ENCODE measurements at places on chromosomes 3 and 15. TPM values are rescaled to one million over a fixed set of nuclear protein-coding genes. Genes with fewer than 3 reads are reported as not detected.

Gene REC114
- total RNA-seq: not detected

DNA sequence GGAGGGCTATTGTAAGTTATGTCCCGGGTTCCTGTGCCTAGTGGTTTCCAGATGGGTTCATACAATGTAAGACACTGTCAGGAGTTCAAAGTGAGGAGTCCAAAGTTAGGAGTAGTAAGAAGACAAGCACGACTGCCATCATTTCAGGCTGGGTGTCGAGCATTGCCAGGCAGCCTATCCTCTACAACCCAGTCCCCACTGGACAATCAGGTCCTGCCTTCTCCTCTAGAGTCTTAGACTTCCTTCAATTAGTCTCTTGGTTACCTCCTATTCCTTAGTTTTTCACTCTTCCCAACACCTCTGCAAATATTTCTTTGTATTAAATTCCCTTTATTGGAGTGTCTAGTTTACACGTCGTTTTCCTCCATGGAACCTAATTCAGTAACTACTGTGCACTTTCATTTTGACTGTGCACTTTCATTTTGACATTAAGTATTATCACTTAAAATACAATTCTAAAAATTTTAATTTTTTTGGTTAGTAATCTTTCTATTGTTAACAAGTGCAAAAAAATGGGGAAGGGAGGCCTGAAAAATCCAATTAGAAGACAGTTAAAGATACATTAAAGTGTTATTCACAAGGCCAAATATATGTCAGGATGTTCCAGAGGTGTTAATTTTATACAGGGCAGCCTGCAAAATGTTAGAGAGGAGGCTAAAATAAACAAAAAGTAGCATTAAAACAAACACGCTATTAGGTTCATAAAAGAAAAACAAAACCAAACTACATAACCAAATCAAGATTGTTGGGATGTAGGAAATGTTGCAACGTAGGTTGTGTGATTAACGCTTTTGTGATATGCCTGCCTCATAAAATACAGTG lies 155.3 kb downstream of the TBL1XR1 start:
- no peak for DNase-seq

GRCh38 chr15:52183562-52184173 lies 7.5 kb downstream of the GNB5 start:
- DNase-seq: peak; percentile 60

DNA sequence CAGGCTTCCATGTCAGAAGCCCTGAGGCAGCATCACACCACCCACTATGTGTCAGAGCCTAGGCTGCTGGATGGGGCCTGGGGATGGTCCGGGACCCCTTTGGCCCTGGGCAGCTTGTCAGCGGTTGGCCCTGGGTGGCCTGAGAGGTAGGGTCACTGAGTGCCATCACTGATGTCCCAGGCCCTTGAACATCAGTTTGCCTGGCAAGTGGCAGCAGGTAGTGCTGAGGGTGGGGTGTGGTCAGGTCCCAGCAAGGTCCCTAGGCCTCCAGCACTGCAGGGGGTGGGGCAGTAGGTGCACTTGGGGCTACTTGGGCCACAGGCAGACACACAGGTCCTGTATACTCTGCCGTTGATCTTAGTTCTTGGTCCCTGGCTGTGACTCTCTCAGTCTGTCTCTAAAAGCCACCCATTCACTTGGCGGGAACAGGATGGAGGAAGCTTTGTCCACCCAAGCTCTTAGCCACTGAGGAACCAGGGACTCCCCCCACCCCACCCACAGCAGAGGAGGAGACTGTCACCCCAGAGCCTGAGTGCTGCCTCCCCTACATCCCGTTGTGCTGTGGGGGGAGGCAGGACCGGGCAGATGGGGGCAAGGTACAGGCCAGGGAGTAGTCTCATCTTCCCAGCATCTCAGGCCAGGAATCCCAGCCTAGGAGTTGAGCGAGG lies 5.8 kb downstream of the GNAI2 start:
- no peak for DNase-seq

DNA sequence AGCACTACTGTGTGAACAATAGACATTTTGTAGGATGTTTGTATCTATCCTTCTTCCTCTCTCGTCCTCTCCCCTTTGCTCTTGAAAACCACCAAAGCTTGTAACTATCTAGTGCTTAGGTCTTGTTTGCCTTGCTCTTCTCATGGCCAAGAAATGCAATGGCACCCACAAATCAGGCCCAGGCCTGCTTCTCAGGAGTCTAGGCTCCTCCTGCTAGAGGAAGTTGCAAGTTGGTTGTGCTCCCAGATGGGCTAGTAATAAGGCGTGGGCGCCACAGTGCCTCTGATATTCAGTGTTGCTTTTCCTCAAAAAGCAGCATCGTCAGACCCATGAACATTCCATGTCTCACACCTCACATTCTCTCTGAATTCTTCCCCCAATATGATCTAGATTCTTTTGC lies 28.7 kb downstream of the ZNF385D start:
- no peak for DNase-seq

DNA sequence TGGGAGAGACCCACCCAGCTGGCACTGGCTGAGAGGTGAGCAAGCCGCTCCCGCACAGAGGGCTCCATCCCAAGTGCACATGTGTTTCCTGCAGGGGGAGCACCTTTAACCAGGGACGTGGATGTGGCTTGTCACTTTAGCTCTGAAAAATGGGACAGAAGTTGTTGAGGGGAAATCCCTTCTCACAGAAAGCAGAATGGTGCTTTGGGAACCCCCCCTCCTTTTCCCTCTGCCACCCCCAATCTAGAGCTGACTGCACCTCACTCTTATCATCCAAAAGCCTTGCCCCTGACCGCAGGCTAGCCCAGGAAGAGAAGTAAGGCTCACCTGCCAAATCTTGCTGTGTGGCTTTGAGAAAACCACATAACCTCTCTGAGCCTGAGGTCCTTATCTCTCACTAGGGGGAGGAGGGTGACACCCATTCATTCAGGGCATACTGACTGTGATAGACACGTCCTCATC lies 77.9 kb downstream of the RPN1 start:
- no peak for DNase-seq

Gene RAB27A
- total RNA-seq: 7.1 TPM

Gene IQSEC1
- total RNA-seq: 27.2 TPM
